ENCODE measurements at places on chromosomes 5 and 9.

GRCh38 chr5:159805021-159805420 is 111.3 kb upstream of the ADRA1B start:
- DNase-seq: no peak

- peak; percentile 74 for DNase-seq
Measured at GRCh38 chr9:19456996-19457692, 48.3 kb downstream of the ACER2 start.

- no peak for DNase-seq
Measured at GRCh38 chr5:3980156-3980555, 384.5 kb downstream of the IRX1 start.

- no peak for DNase-seq
Measured at GRCh38 chr5:111224561-111225345, 569 bp downstream of the CAMK4 start.

- no peak for DNase-seq
Measured at GRCh38 chr5:88089719-88090390, 178.8 kb downstream of the TMEM161B start.

DNA sequence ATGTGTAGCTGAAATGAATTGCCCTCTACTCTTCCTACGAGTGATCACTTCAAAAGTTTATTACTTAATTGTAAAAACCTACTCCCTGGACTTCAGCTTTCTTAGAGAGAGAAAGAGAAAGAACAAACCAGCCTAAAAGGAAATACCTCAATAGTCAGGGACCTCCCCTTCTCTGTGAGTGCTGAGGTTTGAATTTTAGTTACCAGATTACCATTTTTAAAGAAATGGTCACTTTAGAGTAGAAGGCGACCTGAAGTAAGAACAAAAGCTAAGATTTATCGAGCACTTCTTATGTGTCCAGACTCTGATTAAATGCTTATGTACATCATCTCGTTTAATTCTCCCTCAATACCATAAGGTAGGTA is 11.3 kb downstream of the RAPGEF1 start:
- no peak for DNase-seq

DNA sequence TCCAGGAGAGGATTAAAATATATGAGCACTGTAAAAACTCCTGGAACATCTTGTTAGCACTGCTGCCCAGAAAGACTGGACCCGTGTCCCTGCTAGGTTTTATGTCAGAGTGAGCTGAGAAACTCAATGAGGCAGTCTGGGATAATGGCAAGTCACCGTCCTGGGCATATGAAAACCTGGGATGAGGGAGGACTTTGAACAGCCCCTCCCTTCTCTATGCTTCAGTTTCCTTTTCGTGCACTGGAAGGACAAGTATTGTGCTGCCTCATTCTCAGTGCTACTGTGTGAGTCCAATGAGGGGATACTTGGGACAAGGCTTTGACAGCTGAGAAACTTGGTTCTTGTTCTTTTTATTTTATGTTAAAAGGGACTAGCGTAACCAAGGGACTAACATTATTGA is 143.0 kb upstream of the SHB start:
- no peak for DNase-seq

- DNase-seq: no peak
Measured at GRCh38 chr9:15299374-15299939, 7.6 kb downstream of the TTC39B start.

GRCh38 chr5:112757468-112758208 is 20.0 kb downstream of the APC start:
- peak; percentile 71 for DNase-seq

DNA sequence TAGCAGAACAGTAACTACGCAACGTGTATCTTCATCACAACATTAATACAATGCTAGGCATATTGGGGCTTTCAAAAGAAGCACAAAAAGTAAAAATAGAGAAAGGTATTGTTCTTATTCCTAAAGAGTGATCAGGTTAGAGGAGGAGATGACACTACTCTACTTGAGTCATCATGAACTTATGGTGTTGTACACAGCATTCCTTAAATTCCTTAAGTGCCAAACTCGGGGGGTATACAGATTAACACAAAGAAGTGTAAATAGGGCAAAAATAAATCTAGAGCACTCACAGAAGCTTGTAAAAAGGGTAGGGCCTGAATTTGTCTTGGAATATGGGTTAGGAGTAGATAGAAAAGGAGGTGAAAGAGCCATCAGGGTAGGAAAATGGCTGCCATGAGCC is 308.0 kb upstream of the DAP start:
- DNase-seq: no peak

DNA sequence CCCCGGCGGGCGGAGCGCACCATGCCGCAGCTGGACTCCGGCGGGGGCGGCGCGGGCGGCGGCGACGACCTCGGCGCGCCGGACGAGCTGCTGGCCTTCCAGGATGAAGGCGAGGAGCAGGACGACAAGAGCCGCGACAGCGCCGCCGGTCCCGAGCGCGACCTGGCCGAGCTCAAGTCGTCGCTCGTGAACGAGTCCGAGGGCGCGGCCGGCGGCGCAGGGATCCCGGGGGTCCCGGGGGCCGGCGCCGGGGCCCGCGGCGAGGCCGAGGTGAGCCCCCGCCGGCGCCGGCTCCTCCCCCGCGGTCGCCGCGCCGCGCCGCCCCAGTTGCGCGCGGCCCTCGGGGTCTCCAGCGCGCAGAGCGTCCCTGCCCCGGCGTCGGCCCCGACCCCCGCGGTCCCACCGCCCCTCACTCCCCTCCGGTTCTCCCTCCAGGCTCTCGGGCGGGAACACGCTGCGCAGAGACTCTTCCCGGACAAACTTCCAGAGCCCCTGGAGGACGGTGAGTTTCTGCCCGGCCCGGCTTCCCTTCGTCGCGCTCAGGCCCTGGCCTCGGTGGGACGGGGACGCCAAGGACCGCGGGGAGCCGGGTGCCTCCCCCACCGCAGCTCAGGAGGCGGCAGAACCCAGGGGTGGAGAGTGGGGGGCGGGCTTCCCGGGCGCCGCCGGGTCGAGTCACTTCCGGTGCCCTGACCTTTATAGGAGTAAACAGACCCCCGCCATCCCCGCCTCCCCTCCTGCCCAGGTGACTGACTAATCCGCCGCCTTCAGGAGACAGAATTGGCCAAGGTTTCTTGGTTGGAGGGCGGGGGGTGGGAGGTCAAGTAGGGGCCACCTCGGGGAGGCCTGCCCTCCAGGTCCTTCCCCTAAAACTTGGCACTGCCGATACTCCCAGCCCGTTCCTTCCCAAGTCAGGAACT is 665 bp downstream of the TCF7 start:
- DNase-seq: no peak

DNA sequence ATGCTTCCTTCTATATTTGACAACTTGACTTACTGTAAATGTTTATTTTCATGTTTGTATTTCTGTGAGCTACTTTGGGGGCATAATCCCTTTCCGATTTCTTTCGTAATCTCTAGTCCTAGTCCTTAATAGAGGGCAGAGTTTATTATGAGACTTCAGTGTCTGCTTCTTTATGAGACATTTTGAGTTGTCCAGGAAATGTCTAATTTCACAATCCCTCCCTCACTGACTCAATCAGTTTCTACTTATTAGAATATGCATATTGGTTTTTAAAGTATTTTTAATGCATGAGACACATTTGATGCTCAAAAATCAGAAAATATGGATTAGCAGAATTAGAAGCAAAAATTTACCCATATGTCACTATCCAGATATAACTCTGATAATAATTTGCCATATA is 160.9 kb downstream of the FOCAD start:
- DNase-seq: peak; percentile 39

DNA sequence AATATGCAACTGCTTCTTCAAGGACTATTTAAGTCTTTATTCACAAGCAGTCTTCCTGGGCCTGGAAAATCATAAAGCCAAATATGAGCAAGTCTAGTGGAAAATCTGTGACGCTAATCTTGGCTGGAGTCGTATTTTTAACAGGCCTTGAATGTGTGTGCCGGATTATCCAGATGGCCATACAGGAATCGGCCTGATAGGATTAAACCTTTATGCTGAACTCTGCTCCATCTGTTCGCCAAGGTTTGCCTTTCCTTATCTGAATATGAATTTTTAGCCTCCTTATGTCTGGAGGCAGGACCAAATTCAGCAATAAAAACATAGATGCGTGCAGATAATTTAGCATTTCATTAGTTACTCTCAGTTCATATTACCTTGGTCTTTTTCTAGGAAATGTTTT is 294.5 kb downstream of the EBF1 start:
- DNase-seq: no peak

DNA sequence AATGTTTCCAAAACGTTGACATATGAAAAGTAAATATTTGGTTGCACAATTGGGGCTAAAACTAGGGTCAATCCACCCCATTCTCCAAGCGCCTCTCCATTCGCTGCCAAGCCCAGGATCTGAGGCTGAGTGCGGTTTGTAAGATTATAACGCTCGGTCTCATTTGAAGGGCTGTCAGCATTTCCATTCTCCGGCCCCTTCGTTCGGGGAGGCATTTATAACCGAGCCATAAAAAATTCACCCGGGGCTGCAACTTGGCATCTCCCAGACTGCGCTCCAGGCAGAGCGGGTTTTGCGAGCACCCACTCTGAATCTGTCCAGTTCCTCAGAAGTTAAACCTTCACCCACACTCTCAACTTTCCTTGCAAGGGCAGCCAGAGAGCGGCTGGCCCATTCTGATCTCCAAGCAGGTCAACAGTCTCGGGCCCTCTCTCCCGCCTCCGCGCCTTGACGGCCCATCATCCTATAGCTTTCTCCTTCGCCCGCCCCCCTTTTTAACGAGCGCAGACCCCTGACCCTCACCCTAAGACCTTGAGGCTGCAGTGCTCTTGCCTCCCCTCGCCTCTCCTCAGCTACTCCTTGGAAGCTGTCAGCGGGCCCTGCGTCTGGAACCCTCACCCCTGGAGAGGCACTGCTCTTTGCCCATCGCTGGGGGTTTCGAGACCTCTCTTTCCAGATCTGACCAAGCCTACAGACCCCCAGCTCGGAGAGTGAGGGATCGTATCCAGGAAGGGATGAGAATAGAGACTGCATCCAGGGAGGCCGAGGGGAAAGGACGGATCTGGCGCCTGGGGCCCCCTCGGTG is 1.1 kb downstream of the SLIT3 start:
- DNase-seq: peak; percentile 6

DNA sequence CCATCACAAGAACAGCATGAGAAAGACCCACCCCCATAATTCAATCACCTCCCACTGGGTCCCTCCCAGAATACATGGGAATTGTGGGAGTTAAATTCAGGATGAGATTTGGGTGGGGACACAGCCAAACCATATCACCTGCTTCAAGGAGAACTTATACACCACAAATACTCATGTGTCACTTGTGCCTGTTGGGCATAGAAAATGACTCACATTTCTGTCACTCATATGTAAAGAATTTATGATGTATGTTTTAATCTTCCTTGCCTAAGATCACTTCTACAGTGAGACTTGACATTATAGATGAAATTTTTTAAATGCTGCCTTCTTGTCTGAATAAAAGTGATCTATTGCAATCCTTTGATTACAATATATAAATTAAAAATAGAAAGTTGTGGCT is 23.0 kb upstream of the PRDM6 start:
- peak; percentile 71 for DNase-seq

- no peak for DNase-seq
Measured at GRCh38 chr9:113646946-113647914, 183.7 kb downstream of the RGS3 start.

DNA sequence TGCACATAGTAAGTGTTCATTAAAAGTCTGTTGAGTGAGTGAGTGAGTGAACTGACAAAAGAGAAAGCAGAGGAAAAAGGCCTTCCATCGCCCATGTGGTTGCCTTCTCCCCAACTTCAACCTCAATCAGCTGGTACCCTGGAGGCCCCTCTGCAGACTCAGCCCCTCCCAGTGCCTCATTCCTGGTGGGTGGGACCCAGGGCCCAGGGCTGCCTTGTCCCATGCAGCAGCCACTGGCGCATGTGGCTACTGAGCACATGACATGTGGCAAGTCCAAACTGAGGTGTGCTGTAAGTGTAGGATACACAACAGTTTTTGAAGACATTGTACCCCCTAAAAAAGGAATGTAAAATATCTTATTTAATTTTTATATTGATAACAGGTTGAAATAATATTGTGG is 29.6 kb downstream of the NDUFA8 start:
- DNase-seq: no peak

DNA sequence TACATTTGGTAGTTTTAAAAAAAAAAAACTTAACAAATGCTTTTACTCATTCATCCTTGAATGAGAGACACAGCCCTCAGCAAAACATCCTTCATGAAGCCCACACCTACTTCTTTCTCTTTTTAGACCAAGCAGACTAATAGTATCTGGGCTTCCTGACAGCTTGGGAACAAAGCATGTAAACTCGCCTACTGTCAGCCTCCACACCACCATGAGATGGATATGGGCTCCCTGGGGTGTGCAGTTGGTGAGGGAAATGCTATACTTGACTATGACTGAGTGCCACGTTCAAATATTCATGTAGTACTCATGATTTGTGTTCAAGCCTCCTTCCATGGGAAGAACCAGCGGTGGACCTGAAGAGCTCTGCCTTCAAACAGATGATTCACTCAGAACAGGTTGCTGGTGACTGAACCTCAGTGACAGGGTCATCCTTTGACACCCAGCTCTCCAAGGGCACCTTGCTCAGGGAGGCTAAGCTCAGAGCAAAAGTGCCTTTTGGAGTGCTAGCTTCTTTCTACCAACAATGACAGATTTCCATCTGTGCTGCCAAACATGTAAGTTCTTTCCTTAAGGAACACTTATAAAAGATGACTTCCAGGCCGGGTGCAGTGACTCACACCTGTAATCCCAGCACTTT is 36.8 kb downstream of the SLC22A5 start:
- no peak for DNase-seq

DNA sequence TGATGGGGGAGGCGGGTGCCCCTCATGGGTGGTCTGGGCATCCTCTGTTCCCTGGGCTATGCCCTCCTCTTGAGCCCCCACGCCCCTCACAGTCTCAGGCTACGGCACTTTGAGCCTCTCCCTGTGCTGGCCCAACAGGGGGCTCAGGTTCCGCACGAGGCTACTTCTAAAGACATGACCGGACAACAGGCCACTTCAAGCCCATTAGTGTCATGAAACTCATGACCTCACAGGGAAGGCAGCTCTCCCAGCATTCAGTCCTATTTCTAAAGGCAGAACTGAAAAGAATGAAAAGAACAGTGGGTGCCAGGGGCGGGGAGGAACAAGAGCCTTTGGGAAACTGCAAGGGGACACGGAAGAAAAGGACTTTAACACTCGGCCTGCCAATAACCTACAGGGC is 45.0 kb downstream of the COL23A1 start:
- DNase-seq: no peak

DNA sequence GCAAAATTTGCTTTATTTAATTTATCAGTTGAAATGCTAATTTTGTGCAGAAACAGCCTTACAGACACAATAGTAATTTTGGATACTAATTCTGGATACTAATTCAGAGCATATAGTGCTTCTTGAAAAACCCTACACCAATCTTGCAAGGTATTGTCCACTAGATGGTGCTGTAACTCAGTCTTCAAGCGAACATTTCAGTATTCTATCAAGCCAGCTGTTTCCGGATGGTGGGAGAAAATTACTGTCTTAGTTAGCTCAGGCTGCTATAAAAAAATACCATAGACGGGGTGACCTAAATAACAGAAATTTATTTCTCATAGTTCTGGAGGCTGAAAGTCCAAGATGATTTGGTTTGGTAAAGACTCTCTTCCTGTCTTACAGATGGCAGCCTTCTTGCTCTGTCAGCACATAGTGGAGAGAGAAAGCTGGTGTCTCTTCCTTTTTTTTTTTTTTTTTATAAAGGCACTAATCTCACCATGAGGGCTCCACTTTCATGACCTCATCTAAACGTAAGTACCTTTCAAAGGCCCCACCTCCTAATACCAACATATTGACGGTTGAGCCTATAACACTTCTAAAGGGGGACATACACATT is 1306.5 kb upstream of the CDH9 start:
- DNase-seq: peak; percentile 65

Measured in bronchial epithelial cell (primary cell).